ENCODE measurements at places on chromosomes 1 and 21.

- no peak for DNase-seq
Measured at GRCh38 chr1:94776474-94776873, 43.7 kb upstream of the SLC44A3 start.

GRCh38 chr1:218312509-218312908 is 27.4 kb downstream of the RRP15 start:
- DNase-seq: no peak

GRCh38 chr1:8889925-8890785 is 11.7 kb upstream of the ENO1 start:
- no peak for DNase-seq

DNA sequence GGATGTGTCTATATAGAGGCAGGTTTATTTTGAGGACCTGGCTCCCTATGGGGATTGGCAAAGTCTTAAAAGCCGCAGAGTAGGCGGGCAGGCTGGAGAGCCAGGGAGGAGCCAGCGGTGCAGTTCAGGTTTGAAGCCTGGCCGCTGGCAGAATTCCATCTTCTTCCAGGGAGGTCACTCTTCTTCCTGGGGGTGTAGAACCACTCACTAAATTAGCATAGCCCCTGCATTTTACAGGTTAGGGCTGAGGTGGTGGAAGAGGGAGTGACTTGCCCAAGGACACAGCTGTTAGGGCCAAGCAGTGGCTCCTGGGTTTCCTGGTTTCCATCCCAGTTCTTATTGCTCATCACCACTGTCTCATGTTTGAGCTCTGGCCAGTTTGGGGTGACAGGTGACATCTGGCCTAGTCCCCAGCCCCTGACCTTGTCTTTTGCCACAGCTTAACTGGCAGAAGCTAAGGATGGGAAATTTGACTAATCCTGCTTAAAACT is 1.4 kb downstream of the PINK1 start:
- no peak for DNase-seq

DNA sequence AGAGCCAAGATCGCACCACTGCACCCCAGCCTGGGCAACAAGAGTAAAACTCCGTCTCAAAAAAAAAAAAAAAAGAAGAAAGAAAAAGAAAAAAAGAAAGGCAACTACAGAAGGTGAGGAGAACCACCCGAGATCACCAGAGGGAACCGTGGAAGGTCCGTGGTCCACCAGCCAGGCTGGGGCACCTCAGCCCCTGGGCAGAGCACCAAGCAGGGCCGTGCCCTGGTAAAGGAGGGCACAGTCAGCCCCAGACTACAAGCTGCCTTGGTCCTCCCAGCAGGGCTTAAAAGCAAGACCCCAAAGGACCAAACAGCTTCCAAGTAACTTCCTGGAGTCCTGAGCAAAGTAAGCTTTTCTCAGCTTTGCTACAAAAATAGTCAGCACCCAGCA is 8.8 kb upstream of the SAMD11 start:
- DNase-seq: no peak

DNA sequence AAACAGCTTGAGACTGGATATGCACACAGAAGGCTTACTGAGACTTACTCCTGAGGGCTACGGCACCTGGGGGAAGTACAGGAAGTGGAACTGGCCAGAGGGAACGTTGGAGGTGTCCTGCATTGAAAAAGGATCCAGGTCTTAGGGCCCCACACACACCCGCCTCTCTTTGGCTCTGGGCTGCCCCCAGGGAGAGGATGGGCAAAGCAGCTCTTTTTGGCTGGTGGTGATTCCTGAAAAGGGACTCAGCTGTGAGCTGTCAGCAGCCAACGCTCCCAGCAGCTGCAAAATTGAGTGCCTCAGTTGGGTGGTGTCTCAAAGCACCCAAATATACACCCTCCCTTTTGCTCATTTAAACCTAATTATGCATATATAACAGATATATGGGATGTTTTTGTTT is 213.2 kb downstream of the TNR start:
- no peak for DNase-seq
